ENCODE measurements at places on chromosomes 7 and 10. TPM values are rescaled to one million over a fixed set of nuclear protein-coding genes. Genes with fewer than 3 reads are reported as not detected.

The EBLN1 gene
- total RNA-seq = not detected

The CDK6 gene
- total RNA-seq = 31.8 TPM

The STOX1 gene
- total RNA-seq = 0.14 TPM

The FFAR4 gene
- not detected for total RNA-seq

The FGFBP3 gene
- total RNA-seq = 2.0 TPM

The INA gene
- not detected for total RNA-seq

The UCN3 gene
- not detected for total RNA-seq

GRCh38 chr10:121577568-121577967 lies 20.7 kb downstream of the FGFR2 start:
- DNase-seq = no peak
- H3K36me3 ChIP-seq = no peaks in the 10 kb centered on the region
- H3K4me3 ChIP-seq = no peak overlapping the region
- no peak overlapping the region for H3K27ac ChIP-seq
- no peaks in the 10 kb centered on the region for H3K4me1 ChIP-seq

DNA sequence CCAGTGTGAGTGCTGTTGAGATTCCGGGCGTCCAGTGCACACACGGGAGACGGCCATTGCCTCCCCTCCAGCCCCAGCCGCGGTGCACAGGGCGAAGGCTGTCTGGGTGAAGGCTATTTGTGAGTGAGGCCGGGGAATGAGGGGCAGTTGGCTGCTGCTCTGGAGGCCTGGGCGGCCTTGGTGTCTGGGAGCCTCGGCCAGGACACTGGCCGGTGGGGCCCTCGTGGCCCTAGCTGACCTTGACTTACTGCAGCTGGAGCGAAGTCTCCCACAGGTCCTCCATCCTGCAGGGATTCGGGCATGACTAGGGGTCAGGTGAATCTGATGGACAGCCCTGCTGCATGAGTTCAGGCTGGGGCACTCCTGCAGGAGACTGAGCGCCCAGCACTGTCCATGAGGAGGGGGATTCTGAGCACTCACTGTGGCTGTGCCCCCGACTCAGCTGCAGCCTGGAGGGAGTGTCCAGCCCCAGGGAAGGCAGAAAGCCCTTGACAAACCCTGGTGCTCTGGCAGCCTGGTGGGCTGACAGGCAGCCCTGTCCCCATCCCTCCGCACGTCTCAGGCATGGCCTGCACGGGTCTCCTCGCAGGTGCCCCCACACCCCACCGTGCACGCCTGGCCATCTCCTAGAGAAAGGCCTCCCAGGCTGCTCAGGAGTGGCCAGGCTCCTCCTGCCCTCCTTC lies 52.7 kb upstream of the FAM20C start:
- no peaks in the 10 kb centered on the region for H3K36me3 ChIP-seq
- no peak for DNase-seq
- peaks cover 37% of the 10 kb centered on the region for H3K4me1 ChIP-seq
- no peak overlapping the region for H3K27ac ChIP-seq
- H3K27me3 ChIP-seq = no peaks in the 10 kb centered on the region
- H3K4me3 ChIP-seq = no peak overlapping the region

GRCh38 chr7:24877790-24878311 lies 102.1 kb downstream of the OSBPL3 start:
- H3K4me3 ChIP-seq = no peak overlapping the region
- H3K36me3 ChIP-seq = no peaks in the 10 kb centered on the region
- no peaks in the 10 kb centered on the region for H3K27me3 ChIP-seq

DNA sequence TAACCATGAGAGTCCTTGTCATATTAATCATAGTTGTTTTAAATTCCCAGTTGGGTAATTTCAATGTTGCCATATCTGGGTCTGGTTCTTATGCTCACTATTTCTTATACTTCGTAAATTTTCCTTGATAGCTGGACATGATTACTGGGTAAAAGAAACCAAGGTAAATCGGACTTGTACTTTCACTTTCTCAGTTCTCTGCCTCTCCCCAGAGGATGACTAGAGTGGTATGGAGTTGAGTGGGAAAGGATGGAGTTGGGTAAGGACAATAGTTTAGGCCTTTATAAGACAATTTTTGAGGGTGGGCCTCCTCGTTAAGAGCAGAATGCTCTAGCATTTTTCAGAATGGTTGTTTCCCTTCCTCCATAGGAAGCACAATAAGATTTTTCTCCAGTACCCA lies 106.1 kb downstream of the CRPPA start:
- no peak for DNase-seq
- H3K4me1 ChIP-seq = no peaks in the 10 kb centered on the region
- H3K27ac ChIP-seq = no peak overlapping the region
- H3K27me3 ChIP-seq = no peaks in the 10 kb centered on the region

Data from thoracic aorta (tissue), 2 donors.